NCI-H1092 (cell line): ENCODE measurements at places on chromosomes 7 and 10.
A peak's percentile ranks its signal among the peaks of the same experiment; 100 is the strongest.

DNA sequence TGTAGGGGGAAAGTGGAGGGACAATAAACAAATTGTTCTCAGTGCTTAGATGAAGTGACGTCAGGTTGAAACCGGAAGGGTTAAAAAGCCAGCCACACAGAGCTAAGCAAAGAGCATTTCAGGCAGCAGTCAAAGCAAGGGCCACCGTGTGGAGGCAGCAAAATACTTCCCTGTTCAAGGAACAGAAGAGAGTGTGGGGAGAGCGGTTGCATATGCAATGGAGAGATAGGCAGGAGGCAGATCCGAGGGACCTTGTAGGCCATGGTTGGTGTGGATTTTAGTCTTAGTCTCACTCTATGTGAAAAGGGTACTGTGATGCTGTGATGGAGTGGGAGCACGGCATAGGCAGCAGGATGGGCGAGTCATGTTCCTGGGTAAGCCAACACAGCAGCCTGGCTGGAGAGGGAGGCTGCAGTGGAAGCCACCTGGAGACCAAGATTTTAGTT, 3.8 kb upstream of the STN1 start:
- DNase-seq, result no peak

GRCh38 chr7:1137517-1138167, 22.4 kb downstream of the ZFAND2A start:
- no peak for DNase-seq

DNA sequence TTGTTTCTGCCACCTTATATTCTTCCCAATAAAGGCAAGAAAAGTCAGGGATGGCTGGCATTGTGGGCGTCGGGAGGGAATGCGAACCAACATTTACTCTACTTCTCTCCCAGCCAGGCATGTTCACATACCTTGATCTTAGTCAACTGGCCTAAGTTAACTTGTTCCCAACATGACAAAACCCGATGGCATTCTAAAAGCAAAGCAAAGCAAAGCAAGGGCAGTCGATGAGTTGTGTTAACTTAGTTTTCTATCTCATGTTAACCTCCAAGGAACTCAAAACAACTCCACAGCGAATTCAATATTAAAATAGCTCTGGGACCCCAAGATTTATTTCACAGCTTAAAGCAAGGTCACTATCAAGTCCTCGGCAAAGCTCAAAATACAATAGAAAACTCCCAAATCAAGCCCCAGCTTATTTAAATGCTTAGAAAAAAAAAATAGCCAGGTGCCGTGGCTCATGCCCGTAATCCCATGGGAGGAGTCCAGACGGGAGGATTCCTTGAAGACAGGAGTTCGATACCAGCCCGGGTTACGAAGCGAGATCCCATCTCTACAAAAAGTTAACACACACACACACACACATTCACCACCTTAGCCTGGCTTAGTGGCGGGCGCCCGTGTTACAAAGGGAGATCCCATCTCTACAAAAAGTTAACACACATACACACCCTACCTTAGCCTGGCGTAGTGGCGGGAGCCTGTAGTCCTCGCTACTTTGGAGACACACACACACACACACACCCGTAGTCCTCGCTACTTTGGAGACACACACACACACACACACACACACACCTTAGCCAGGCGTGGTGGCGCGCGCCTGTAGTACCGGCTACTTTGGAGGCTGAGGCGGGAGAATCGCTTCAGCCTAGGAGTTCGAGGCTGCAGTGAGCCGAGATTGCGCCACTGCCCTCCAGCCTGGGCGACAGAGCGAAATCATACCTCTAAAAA, 901 bp upstream of the CCNY start:
- no peak for DNase-seq

DNA sequence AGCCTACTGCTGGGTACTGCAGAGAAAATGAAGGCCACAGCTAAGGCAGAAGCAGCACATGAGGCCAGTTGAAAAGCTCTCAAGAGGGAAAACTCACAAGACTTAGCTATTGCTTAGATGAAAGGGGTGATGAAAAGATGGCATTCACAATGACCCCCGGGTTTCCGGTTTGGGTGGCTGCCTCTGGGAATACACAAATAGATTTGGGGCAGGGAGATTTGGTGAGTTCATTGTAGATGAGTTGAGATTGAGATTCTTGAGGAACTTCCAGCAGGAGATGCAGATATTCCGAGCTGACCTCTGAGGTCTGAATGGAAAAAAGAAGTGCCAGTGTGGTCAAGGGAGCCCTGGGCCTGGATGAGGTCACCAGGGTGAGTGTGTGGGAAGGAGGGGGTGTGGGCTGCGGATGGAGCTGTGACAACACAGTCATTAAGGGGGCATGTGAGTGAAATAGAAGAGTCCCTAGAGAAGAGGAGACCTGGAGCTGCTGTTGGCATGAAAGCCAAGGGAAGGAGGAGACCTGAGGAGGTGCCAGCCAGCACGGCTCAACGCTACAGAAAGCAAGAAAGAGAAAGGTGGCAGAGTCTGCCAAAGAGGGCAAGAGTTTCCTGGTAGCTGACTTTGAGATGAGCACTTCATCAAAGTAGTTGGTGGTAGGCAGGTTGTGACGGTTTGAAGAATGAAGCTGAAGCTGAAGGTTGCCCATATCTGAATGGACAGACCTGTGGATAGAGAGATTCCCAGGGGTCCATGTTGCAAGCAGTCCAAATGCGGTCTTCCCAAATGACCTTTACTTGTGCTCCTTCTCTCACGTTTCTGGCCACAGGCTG, 43.7 kb downstream of the HIF1AN start:
- no peak for DNase-seq

DNA sequence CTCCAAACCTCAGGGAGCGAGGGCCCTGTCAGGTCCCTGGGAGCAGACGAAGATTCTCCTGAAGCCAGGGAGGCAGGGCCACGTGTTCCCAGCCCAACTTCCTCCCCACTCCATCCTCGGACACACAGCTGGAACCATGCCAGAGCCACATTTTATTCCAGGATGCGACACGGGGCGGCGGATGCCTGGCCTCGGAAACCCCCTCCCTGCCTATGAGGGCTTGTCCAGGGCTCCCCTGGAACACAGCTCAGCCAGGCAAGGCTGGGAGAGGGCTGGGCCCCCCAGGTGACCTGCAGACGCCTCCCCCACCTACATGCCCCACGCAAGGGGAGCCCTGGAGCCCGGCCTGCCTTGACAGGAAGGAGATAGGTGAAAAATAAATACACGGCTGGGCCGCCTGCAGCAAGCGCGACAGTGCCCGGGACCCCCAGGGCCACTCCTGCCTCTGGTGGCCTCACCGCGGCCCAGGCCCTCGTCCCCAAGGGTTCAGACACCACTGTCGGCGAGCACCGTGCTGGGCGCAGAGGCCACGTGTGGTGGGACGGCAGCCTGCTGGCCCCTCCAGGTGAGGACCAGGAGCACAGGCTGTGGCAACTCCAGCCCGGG, 21.5 kb downstream of the GET4 start:
- no peak for DNase-seq

- DNase-seq, result no peak
Measured at GRCh38 chr7:66261941-66262340, 56.8 kb downstream of the TPST1 start.

- DNase-seq, result no peak
Measured at GRCh38 chr7:15016766-15017165, 114.2 kb upstream of the DGKB start.

GRCh38 chr10:21700474-21700873, 166.4 kb downstream of the MLLT10 start:
- DNase-seq, result no peak

DNA sequence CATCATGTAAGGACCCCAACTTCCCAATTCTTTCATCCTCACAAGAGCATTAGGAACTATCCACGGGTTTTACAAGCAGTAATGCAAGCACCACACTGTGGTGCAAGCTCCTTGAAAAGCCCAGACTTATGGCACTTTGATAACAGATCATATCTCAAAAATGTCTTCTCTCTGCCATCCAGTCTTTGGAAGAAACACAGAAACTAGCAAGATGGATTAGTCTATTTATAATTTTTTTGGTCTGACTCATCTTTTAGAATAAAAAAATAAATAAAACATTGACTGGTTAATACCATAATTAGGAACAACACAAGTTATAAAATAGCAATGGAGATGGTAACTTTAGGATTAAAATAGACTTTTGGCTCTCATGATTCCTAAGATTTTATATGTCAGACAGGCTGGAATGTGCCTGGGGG, 49.0 kb upstream of the CALD1 start:
- no peak for DNase-seq

- DNase-seq, result no peak
Measured at GRCh38 chr10:13885238-13885990, 298.6 kb downstream of the PRPF18 start.

- DNase-seq, result no peak
Measured at GRCh38 chr10:129413024-129413423, 54.0 kb upstream of the MGMT start.

DNA sequence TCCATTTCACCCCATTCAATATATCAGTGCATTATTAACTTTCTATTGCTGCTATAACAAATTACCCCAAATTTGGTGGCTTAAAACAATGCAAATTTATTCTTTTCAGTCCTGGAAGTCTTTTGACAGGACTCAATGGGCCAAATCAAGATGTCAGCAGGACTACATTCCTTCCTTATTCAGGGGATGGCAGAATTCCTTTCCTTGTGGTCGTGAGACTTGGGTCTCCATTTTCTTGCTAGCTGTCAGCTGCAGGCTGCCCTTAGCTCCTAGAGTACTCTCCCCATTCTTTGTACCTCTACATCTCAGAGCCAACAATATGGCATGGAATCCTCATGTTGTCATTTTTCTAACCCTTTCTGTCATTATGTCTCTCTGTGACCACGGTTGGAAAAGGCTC, 310.6 kb downstream of the HDAC9 start:
- no peak for DNase-seq

GRCh38 chr10:13790196-13790595, 203.4 kb downstream of the PRPF18 start:
- DNase-seq, result no peak

- DNase-seq, result peak; percentile 16
Measured at GRCh38 chr10:76301950-76302349, 870.5 kb downstream of the LRMDA start.

DNA sequence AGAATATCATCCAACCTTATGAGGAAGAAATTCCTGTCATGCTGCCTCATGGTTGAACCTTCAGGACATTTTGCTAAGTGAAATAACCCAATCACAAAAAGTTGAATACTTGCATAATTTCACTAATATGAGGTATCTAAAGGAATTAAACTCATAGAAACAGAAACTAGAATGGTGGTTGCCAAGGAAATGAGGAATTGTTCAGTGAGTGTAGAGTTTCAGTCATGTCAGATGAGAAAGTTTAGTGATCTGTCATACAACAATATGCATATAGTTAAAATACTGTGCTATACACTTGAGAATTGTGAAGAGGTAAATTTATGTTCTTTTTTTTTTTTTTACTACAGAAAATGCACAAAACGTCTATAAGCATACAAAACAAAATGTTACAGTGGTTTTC, 60.7 kb downstream of the R3HCC1L start:
- no peak for DNase-seq

- DNase-seq, result peak; percentile 50
Measured at GRCh38 chr10:75021379-75022249, 89.8 kb upstream of the SAMD8 start.

DNA sequence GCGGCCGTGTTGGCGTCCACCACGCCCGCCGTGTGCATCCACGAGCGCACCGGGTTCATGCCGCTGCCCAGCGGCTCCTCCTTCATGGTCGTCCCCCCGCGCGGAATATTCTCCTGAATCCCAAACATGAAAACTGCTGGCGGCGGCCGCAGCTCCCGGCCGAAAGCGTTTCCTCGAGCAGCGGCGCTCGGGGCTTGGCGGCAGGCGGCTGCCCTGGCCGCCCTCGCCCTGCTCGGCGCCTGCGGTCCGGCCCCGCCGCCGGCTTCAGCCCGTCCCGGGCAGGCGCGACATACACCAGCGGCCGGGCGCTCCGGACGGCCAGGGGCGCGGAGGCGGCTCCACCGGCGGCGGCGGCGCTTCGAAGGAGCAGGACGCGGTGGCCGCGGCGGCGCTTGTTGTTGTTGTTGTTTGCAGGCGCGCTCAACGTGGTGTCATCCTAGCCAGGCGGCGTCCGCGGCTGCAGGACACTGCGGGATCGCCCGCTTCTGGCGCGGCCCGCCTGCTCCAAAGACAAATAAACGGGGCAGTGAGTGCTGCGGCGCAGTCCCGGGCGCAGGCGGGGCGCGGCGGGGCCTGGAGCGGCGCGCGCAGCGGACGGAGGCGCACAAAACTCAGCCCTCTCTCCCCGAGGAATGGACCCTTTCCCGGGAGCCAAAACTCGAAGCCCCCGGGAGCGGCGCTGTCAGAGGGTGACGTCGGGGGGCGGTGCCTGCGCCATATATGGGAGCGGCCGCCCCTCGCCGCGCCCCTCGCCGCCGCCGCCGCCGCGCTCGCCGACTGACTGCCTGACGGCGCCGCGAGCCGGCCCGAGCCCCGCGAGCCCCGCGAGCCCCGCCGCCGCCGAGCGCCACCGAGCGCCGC, at the start of gene EBF3:
Gene EBF3 (minus strand): TSS at position 634 of the 861 bp plus-strand sequence. CDS start 506 bp downstream, at position 128.
- peak; percentile 70 for DNase-seq

- DNase-seq, result no peak
Measured at GRCh38 chr10:12685261-12686058, 316.1 kb downstream of the CCDC3 start.

GRCh38 chr10:110184398-110184797, 23.0 kb upstream of the MXI1 start:
- no peak for DNase-seq

DNA sequence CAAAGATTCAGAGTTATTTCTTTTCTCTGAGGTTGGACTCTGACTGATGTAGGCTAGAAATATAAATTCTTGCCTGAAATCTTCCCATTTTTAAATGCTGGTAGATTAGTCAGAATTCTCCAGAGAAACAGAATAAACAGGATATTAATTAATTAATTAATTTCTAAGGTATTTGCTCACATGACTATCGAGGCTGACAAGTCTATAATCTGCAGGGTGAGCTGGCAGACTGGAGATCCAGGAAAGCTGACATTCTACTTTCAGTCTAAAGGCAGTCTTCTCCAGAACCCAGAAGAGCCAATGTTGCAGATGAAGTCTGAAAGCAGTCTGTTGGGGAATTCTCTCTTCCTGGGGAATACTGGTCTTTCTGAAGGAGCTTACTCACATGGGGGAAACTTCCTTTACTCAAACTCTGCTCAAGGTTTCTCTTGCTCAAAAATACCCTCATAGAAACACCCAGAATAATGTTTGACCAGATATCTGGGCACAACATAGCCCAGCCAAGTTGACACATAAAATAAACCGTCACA, 189.7 kb downstream of the KIF20B start:
- DNase-seq, result no peak

GRCh38 chr10:108601851-108602250, 1321.5 kb downstream of the XPNPEP1 start:
- DNase-seq, result no peak

- DNase-seq, result no peak
Measured at GRCh38 chr10:49734676-49735075, 27.4 kb downstream of the OGDHL start.

DNA sequence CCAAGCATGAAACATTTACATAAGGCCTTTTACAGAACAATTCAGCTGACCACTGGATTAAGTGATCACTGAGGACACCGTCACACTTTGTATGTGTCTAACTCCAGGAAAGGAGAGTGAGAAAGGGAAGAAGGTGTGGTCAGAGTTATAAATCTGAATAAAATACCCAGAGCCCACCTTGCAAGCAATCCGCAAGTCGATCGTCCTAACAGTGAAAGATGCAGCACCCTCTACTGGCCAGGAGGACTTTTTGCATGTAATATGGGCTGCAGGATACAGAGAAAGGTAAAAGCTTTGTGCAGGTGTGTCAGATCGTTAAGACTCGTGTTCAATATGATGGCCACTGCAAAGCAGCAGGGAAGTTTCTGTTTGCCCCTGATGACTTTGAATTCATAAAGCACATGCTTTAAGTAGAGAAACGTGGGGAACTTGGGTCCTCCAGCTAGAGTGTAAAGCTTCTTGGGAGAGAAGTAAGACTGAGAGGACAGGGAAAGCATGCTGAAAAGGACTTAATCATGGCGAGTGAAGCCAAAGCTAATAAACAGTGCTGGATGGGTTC, 68.5 kb upstream of the BMPER start:
- DNase-seq, result no peak
